Osteoblast (primary cell): ENCODE measurements at places on chromosomes 1 and 21. TPM values are rescaled to one million over a fixed set of nuclear protein-coding genes. Genes with fewer than 3 reads are reported as not detected.

The SLC9C2 gene
- total RNA-seq = not detected in 2 replicates

The LAPTM5 gene
- 0.72 and 1.8 TPM in 2 replicates for total RNA-seq

The RCSD1 gene
- total RNA-seq = under 0.01 and 0.29 TPM in 2 replicates

The GNAT2 gene
- 0.29 and 0.72 TPM in 2 replicates for total RNA-seq

The TBX19 gene
- 1.1 and 1.5 TPM in 2 replicates for total RNA-seq

The ARHGEF10L gene
- 33.3 and 39.1 TPM in 2 replicates for total RNA-seq

The ATP1A4 gene
- not detected in 2 replicates for total RNA-seq

The BPNT1 gene
- 18.1 and 18.6 TPM in 2 replicates for total RNA-seq

The CCDC27 gene
- not detected in 2 replicates for total RNA-seq

The RNU1-3 gene
- total RNA-seq = under 0.01 TPM in 1 of 2 replicates, not detected in the other

The RAB25 gene
- not detected in 2 replicates for total RNA-seq

The TMEM200B gene
- total RNA-seq = 9.4 and 10.6 TPM in 2 replicates

The ZFP69B gene
- total RNA-seq = 4.7 and 5.6 TPM in 2 replicates

The CFHR4 gene
- not detected in 2 replicates for total RNA-seq

The PLOD1 gene
- total RNA-seq = 242 and 281 TPM in 2 replicates

The KRTAP21-2 gene
- not detected in 2 replicates for total RNA-seq

The ELAPOR1 gene
- 0.36 and 0.59 TPM in 2 replicates for total RNA-seq

The SH3D21 gene
- 1.8 and 2.2 TPM in 2 replicates for total RNA-seq

The SFN gene
- total RNA-seq = under 0.01 and 0.29 TPM in 2 replicates
